Sigmoid colon (tissue), 7 donors: ENCODE measurements at places on chromosomes 11 and 22. TPM values are rescaled to one million over a fixed set of nuclear protein-coding genes. Genes with fewer than 3 reads are reported as not detected.

DNA sequence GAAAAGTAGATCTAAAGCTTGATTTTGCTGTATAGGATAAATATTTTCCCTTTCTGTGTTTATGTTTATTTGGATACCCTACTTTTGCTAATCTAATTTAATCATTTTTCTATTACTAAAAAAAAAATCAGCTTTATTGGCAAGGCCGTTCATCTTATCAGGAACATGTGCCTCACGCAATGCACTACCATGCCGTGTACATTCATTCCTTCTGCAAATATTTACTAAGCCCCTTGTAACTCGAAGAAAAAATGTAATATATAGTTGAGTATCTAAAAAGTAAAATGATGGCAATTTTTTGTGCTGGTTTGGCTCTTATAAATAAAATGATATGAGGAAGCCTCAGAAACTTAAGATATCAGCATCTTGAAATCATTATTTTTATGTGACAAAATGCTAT, 8.9 kb downstream of the UVRAG start:
- no peak for DNase-seq

DNA sequence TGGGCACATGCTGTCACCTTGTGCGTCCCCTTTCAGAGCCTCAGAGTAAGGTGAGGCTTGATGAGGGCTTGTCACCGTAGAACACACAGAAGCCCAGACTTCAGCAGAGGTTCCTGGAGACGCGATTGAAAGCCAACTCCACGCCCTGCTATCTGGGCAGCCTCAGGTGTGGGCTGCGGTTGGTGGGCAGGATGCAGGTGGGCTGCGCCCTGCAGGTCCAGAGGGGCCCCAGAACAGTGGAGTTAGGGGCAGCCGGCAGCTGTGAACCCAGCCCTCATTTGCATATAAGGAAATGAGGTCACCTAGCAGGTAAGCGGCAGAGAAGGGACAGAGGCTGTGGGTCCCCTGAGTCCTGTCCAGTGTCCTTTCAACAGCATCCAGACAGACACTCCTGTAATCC, 15.4 kb downstream of the PHLDA2 start:
- DNase-seq, result no peak

- peak; percentile 71 for DNase-seq
Observed at GRCh38 chr11:47886096-47886495, 37.9 kb upstream of the NUP160 start.

DNA sequence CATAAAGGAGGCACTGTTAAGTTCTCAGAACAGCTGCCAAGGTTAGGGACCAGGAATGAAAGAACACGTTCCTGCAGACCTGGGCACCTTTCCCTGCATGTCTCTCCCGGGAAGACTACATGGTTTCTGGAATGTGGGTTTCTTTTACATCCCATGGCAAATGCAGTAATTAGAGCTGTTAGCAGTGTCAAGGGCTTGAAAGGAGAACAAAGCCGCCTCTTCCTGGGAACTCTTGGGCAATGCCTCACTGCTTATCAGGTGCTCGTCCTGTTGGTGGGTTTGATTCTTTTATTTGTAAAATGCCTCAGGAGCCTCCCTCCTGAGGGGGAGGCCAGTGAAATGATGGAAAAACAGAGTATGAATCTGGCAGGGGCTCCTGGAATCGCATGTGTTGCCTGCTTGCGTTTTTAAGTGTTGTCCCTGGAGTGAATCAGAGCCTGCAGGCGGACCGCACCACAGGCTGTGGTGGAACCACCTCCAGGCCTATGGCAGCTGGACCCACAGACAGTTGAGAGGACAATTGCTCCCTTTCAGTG, 723 bp upstream of the C22orf31 start:
- DNase-seq, result no peak

DNA sequence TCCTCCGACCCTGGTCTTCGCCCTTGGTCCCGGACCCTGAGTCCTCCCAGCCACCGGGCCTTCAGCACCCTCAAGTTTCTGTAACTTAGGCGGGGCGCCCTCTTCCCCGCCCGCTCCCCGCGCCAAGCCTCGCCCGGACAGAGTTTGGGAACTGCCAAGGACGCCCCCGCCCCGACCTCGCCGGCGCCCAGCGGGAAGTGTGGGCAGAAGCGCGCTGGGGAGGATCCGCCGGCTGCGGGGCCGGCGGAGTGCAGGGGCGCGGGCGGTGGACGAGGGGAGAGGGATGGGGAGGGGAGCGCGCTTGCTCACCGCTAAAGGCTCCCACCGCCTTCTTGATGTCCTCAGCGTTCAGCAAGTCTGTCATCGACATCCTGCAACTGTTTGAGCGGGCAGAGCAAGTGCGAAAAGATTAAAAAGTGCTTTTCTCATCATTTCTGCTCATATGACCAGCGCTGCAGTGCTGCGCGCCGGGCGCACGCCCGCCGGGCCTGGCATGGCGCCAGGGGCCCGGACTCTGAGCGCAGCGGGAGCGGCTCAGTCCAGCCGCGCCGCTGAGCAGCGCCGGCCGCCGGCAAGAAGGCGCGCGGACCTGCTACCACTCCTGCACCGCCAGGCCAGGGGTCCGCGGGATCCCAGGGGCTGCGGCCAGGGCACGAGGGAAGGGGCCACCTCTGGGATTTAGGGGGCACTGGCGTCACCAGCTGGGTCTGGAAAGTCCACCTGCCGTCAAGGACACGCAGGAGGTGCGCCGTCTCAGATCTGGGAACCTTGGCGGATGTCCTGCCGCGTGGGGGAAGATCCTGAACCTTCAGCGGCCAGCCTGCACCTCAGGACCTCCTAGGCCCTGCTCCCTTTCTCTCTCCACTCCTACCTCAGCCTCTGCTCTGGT, at the start of gene PVALB:
Gene PVALB (minus strand): TSS at position 400 of the 889 bp plus-strand sequence. CDS start 30 bp downstream, at position 370.
- DNase-seq, result no peak

DNA sequence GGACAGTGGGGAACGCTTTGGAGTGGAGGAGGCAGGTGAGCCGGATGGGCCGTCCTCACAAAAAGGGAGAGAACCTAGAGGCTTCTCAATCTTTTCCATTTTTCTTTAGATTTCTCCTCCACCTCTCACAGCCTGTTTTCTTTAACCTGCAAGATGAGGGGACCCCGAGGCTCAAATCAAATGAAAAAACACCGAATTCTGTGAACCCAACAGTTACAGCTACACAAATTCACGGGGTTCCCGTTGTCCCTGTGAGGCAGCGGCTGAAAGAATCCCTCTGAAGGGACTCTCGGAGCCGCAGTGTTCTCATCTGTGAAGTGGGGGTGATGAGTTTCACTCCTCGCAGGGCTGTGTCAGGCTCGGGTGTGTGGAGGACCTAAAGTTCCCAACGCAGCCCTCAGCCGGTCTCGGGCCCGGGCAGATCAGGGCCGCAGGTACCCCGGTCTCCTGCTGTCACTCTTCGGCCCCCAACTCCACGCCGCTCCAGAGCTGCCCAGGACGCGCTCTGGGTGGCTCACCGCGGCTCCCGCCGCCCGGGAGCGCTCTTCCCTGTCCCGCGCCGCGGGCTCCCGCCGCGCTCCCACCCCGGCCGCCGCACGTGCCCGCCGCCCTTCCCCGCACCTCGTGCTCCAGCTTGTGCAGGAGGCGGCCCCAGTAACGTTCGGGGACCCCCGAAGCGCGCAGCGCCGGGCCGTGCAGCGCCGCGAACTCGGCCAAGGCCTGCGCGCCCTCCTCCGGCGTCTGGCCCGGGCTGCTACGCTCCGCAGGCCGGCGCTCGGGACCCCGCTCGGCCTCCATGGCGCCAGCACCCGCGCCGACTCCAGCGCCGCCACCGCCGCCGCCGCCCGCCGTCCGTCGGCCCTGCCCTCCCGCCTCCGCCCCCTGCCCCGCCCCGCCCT, at the start of gene TTLL12:
Gene TTLL12 (minus strand): TSS at position 863 of the 899 bp plus-strand sequence. CDS start 65 bp downstream, at position 798.
- DNase-seq, result peak; percentile 75

GRCh38 chr22:43434928-43435311, 23.1 kb downstream of the MPPED1 start:
- no peak for DNase-seq

- no peak for DNase-seq
Observed at GRCh38 chr11:128733440-128734102, 39.7 kb downstream of the FLI1 start.

GRCh38 chr22:37230673-37231405, 13.2 kb downstream of the RAC2 start:
- no peak for DNase-seq

CD3G gene
- not detected for polyA plus RNA-seq

OR10D3 gene
- polyA plus RNA-seq, result not detected

PNPLA3 gene
- polyA plus RNA-seq, result not detected

NTM gene
- polyA plus RNA-seq, result 1.8 TPM

PTPN5 gene
- polyA plus RNA-seq, result not detected
